ENCODE measurements at places on chromosomes 2 and 18.

GRCh38 chr2:25567406-25567805, 106.0 kb downstream of the DTNB start:
- DNase-seq, result peak; percentile 69

GRCh38 chr2:6806604-6807003, 59.1 kb downstream of the CMPK2 start:
- no peak for DNase-seq

GRCh38 chr18:43876286-43876685, 599.0 kb upstream of the SYT4 start:
- DNase-seq, result no peak

- peak; percentile 56 for DNase-seq
These were observed 272.6 kb upstream of the UBE2E3 start for GRCh38 chr2:180707884-180708205.

DNA sequence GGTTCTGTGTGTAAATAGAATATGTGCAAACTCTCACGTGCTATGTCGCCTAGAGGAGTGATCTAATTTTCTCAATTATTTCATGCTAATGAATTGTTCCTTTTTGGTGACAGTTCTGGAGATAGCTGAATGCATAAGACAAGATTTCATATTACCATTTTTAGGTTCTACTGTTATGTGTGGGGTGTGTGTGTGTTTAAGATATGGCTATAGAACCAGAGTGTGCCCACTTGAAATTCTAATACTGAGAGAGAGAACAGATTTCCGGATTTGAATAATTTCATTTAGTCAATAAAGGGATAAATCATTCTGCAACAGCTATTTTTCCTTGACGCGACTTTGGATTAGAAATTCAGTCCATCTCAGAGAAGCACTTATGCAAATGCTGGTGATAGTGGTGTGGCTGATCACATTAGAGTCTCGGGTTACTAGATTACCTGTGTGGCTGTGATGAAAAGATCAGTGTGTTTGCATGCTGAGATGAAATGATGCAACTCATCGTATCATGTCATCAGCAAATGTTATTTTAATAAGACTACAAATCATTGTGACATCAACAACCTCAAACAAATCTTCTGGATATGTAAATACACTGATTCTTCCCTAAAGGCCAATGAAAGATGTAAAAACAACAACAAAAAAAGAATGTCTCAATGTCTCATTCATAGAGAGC, 415.9 kb downstream of the EPHA4 start:
- DNase-seq, result no peak

- DNase-seq, result no peak
These were observed 4.1 kb downstream of the KLHL30 start for GRCh38 chr2:238142382-238143205.

DNA sequence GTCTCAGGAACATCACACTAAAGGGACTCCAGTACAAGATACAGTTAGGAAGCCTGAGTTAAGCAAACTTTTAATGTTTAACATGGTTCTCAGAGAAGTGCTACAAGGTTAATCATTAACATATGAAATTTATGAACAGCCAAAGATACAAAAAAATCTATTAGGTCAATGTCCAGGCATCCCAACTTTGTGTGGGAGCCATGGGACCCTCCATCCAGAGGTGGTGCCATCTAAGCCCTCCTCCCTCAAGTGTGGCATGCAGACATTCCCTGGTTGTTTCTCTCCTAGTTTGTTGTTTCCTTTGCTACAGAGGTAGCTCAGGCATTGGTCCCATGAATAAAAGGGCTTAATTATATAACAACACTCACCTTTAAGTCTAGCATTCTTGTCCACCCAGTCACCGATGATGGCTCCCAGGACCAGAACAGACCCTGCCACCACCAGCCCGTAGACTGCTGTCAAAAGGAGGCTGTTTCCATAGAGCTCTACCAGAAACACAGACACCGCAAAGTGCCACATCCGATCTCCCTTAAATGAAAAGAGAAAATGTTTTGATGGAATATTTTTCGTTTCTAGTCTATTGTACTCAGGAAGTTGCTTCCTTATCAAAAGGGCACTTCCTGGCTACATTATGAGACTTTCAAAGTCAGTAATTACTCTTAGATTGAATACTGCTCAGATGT, 5.7 kb downstream of the SLC40A1 start:
- DNase-seq, result no peak

DNA sequence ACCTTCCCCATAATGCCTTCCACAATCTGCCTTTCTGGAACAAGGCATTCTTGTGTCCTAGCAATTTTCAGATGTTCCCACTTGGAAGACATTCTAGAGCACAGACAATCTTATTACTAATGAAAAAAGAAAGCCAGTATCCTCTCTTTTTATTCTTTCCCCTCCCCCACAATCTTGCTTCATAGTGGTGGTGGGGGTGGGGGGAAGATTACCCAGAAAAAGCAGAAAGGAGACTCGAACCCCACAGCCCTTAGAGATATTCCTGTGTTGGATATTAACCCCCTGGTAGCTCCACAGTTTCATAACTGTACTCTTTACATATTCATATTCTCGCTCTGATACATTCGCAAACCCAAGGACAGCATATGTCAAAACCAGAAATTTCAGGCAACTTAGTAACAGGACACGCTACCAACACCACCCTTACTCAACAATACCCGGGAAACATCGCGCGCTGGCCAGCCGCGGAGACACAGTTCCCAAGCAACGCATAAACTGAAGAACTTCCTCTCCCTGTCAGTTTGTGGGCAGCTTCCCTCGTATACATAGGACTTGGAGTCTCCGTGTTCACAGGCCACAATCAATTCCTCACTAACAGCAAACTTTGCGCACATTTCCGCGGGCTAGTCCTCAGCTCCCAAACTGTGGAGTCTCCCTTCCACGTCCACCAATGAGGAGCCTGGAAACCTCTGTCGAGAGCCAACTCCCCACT, 793 bp downstream of the NR4A2 start:
- DNase-seq, result peak; percentile 94

DNA sequence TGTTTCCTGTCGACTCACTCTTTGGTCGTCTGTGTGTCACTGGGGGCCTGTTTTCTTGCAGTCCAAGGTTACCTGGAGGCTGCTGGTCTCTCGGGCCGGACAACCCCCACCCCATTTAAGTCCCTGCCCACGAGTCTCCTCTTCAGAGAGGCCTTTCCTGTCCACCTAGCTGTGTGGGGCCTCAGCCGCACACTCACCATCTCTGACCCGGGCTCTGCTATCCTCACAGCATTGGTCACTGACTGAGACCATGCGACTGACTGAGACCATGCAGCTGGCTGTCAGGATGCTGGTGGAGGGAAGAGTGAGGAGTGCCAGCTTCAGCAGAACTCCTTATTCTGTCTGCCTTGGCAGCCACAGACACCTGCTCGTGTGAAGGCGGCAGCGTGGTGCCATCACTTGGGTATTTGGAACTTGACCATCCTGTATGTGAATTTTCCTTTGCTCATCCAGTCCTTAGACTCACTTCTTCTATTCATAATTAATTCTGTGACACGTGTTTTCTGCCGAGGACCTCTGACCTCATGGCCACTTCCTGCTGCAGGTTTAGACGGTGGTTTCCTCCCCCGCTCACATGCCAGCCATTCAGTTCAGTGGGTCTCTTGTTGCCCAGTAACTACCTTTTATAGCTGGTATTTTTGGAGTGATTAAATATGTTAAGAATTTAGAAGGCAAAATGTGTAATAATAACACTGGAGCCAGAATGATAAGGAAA, 47.5 kb upstream of the ASB1 start:
- DNase-seq, result peak; percentile 48

DNA sequence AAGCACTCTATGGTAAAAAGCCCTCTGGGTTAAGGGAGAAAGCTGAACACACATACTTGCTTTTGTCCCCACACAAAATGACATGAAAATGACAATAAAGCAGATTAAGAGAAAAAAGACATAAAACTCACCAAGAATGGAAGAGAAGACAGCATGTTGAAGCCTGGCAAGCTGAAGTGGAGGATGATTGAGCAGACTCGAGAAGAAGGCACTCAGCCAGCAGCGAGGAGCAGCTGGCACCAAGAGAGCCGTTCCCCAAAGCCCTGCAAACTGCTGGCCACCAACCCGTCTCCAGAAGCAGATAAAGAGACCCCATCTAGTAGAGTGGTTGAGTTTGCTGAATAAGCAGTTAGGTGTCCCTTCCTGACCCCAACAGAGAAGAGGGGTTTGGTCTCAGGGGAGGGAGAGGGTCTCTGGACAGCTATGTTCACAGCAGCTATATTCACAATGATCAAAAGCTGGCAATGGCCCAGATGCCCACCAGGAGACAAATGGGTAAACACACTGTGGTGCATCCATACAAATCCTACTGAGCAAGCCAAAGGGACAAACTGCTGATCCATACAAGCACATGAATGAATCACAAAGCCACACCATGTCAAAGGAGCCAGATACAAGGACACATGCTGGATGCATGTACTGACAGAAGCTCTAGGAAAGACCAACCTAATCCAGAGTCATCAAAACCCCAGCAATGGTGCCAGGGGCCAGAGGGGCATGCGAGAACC, 36.9 kb downstream of the FAM168B start:
- no peak for DNase-seq

DNA sequence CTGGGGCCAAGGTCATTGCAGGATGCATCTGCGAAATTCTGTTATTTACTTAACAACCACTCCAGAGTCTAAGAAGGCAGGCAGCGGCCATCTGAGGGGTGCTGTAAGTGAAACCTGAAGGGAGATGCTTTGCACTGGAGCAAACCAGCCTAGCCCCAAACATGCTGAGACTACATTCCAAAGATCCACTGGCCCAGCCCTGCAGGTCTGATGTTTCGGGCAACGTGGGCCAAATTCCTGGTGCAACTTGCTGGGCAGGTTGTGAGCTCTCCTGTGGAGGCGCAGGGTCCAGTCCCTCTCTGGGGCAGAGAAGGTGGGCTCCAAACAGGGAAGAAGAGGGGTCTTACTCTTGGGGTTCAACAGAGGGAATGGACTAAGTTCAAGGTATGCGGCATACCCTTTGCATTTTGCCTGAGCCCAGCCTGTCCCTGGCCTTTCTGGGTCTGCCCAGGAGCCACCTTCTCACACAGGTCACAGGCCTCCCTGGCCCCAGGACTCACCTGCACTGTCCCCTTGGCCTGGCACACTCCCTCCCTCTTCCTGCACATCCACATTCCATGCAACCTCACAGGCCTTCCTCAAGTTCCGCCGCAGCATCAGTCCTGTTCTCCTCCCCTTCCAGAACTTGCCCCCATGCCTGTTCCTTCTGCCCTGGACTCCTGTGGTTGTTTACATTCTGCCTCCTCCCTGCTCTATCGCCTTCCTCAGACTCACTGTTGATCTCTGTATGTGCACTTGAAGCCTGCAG, 5.1 kb upstream of the MAL start:
- no peak for DNase-seq

DNA sequence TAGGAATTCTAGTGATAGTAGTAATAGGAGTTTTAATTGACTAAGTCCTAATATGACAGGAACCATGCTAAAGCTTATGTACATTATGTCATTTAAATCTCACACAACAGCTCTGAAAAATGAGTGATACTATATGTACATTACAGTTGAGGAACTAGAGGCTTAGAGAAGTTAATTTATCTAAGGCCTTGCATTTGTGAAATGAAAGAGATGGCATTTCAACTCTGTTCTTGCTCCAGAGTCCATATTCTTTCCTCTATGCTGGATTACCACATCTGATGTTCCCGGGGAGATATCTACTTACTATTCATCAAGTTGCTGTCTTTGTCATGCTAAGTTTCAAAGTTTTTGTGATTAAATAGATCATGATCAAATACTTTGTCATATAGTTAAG, 5.7 kb downstream of the AGPS start:
- peak; percentile 61 for DNase-seq

- no peak for DNase-seq
These were observed 62.3 kb downstream of the TNS1 start for GRCh38 chr2:217940261-217941220.

DNA sequence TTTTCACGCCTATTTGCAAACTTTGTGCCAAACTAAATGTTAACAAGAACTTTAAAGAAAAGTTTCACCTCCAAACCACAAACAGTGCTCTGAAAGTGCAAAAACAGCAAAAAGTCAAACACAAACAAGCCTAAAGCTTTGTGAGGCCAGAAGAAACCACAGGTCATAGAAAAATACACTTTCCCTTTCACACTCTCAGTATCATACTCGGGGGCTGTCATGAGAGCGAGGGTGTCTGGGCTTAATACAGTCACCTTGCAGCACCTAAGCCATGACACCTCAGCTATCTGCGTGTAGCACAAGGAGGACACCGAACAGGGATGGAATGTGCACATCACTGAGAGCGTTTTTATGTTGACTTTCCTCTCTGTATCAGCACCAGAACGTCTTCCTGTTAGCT, 26.6 kb upstream of the SEH1L start:
- no peak for DNase-seq

- no peak for DNase-seq
These were observed 569.0 kb upstream of the SYT4 start for GRCh38 chr18:43846299-43846698.

GRCh38 chr2:109736177-109736827, 57.8 kb upstream of the RGPD5 start:
- peak; percentile 56 for DNase-seq

GRCh38 chr18:36303211-36303844, 5.8 kb downstream of the FHOD3 start:
- DNase-seq, result no peak

- DNase-seq, result no peak
These were observed 9.1 kb upstream of the STK39 start for GRCh38 chr2:168256448-168256847.

- DNase-seq, result peak; percentile 47
These were observed 670.7 kb downstream of the ERBB4 start for GRCh38 chr2:211867845-211868451.

DNA sequence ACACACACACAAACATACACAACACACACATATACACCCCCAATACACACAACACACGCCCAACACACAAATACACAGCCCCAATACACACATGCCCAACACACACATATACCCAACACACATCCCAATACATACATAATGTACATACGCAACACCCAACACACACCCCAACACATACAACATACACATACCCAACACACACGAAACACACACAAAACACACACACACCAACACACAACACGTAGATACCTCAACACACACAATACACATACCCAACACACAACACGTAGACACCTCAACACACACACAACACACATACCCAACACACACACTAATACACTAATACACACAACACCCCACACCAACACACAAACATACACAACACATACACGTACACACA, 8.9 kb upstream of the STK25 start:
- no peak for DNase-seq

GRCh38 chr18:25326361-25326952, 25.5 kb downstream of the ZNF521 start:
- DNase-seq, result no peak
